Activated CD4-positive, alpha-beta memory T cell treated with anti-CD3 and anti-CD28 coated beads, Interleukin-2, amount 10 ng/mL, durations not matched to agents 7 days and 5 days (primary cell): ENCODE measurements at places on chromosomes 5 and 9.

GRCh38 chr5:135289651-135290050, 109.4 kb downstream of the MACROH2A1 start:
- H3K4me3 ChIP-seq, result no peak overlapping the region
- no peak for DNase-seq
- no peak overlapping the region for H3K27ac ChIP-seq
- H3K4me1 ChIP-seq, result no peaks in the 10 kb centered on the region
- no peaks in the 10 kb centered on the region for H3K36me3 ChIP-seq

DNA sequence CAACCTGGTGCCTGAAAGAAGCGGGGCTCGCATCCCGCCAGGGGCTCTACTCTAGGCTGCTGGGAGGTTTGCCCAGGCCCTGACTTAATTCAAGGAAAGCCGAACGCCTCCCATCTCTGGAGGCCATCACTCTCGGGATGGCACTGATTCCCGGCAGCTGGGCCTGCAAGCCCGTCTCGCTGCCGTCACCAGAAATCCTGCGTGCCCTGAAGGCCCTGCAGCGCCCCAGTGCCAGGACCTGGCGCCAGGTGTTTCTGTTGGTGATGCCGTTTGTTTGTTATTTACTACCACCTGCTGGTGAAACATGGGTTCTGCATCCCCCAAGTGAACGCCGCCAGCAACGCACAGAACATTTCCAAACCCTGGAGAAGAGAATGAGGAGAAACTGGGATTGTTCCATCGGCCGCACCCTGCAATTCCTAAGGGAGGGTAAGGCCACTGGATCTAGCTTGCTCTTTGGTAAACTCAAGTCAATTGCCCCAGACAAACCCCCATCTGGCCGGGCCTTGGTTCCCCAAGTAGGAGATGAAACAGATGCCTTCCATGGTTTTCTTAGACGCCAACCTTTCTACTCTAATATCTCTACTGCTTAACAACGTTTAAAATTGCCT, 77.9 kb downstream of the AK8 start:
- no peaks in the 10 kb centered on the region for H3K36me3 ChIP-seq
- H3K4me1 ChIP-seq, result peaks cover 18% of the 10 kb centered on the region
- H3K4me3 ChIP-seq, result no peak overlapping the region
- H3K27me3 ChIP-seq, result peaks cover 36% of the 10 kb centered on the region
- DNase-seq, result peak; percentile 70
- H3K27ac ChIP-seq, result peak overlapping the region; percentile 24

GRCh38 chr9:14906644-14907359, 3.4 kb downstream of the FREM1 start:
- no peaks in the 10 kb centered on the region for H3K36me3 ChIP-seq
- no peaks in the 10 kb centered on the region for H3K27me3 ChIP-seq
- DNase-seq, result no peak

- H3K4me3 ChIP-seq, result no peak overlapping the region
- no peak overlapping the region for H3K27ac ChIP-seq
- H3K36me3 ChIP-seq, result no peaks in the 10 kb centered on the region
- H3K27me3 ChIP-seq, result peaks cover 27% of the 10 kb centered on the region
- DNase-seq, result peak; percentile 9
Observed at GRCh38 chr9:89815061-89815902, 210.5 kb downstream of the GADD45G start.

- H3K4me3 ChIP-seq, result no peak overlapping the region
- H3K4me1 ChIP-seq, result peaks cover 42% of the 10 kb centered on the region
- H3K27me3 ChIP-seq, result no peaks in the 10 kb centered on the region
- H3K36me3 ChIP-seq, result peaks cover 76% of the 10 kb centered on the region
- DNase-seq, result no peak
Observed at GRCh38 chr5:180792965-180793287, 9.7 kb downstream of the MGAT1 start.

- no peak overlapping the region for H3K27ac ChIP-seq
- H3K4me1 ChIP-seq, result peaks cover 60% of the 10 kb centered on the region
- peaks cover 3% of the 10 kb centered on the region for H3K27me3 ChIP-seq
- H3K4me3 ChIP-seq, result no peak overlapping the region
- H3K36me3 ChIP-seq, result peaks cover 5% of the 10 kb centered on the region
- no peak for DNase-seq
Observed at GRCh38 chr5:54990841-54991258, 5.5 kb upstream of the ESM1 start.

DNA sequence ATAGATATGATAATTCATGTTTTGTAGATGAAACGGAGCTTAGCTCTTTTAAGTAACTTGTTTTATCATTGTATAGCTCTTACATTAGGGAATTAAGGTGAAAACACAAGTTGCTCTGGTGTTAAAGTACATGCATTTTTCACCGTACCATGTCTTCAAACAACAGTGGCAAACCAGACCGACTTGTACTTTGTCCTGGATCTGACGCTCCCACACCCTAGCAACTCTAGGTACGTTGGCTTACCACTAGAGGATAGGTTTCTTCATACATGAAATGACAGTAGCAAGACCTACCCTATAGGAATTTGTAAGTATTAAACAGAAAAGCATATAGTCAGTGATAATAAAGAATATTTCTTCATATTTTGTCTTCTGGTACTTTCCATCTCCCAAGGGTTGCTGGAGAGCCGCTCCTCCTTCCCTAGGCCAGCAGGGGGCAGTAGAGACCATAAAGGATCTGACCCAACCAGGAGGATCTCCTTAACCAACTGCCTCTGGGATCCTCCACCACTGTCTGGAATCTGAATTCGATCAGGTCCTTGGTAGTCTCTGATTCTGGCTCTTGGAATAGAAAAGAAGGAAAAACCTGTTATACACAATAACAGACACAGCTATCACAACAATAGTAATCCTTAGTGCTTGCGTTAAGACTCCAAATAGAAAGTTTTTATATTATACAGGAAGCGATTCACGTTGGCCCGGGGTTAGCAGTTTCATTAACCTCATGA, 136.7 kb downstream of the CAVIN4 start:
- no peaks in the 10 kb centered on the region for H3K4me1 ChIP-seq
- no peak overlapping the region for H3K4me3 ChIP-seq
- DNase-seq, result peak; percentile 54
- no peak overlapping the region for H3K27ac ChIP-seq

- no peaks in the 10 kb centered on the region for H3K27me3 ChIP-seq
- peaks cover 14% of the 10 kb centered on the region for H3K4me1 ChIP-seq
- H3K36me3 ChIP-seq, result peaks cover 26% of the 10 kb centered on the region
- DNase-seq, result no peak
- no peak overlapping the region for H3K27ac ChIP-seq
Observed at GRCh38 chr9:33372900-33373299, 29.5 kb downstream of the AQP7 start.

- H3K36me3 ChIP-seq, result no peaks in the 10 kb centered on the region
- peak; percentile 47 for DNase-seq
- no peak overlapping the region for H3K27ac ChIP-seq
- peaks cover 4% of the 10 kb centered on the region for H3K4me1 ChIP-seq
- no peaks in the 10 kb centered on the region for H3K27me3 ChIP-seq
- H3K4me3 ChIP-seq, result no peak overlapping the region
Observed at GRCh38 chr9:37390759-37391158, 31.7 kb upstream of the GRHPR start.

DNA sequence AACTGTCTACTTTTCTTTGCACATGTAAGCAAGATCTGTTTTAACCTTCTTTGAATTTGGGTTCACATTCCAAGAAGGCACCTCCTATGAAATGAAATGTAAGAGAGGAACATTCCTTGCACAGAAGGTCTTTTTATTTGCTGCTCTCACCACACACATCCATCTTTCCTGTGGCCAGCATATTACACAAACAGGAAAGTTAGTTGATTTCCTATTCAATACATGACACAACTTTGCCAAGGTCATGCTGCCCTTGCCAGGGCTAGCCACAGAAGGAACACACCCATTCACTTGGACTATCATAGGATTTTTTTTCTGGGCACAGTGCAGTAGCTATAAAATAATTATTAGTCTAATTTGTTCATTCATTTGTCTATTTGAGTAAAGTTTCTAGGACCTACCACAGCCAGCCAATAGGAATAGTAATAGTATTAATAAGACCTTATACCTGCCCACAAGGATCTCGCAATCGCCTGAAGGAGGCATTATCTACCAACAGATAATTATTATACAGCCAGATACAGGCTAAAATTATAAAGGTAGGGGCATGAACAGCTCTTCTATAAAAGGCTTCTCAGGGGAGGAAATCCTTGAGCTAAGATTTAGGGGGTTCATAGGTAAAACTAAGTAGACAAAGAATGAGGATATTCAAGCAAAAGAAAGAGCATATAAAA, 78.1 kb upstream of the NREP start:
- no peaks in the 10 kb centered on the region for H3K27me3 ChIP-seq
- no peak overlapping the region for H3K4me3 ChIP-seq
- DNase-seq, result no peak
- H3K4me1 ChIP-seq, result no peaks in the 10 kb centered on the region
- no peak overlapping the region for H3K27ac ChIP-seq

DNA sequence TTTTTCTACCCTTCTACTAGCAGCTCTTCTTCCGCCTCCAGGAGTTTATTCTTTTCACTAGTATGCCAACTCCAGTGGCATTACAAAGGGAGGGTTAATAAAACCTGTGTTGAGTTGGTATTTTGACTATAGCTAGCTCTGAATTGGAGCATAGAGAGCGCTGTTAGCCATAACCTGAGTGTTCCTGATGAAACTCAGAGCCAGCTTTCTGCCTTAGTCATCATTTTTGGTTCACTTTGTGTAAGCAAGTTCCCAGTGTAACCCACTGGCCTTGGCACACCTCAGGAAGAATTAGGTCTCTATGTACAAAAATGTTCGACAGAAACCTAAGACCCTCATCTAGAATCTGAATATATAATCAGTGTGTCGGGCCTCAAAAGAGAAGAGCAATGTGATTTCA, 238.9 kb downstream of the NR3C1 start:
- no peaks in the 10 kb centered on the region for H3K4me1 ChIP-seq
- no peak overlapping the region for H3K27ac ChIP-seq
- DNase-seq, result no peak
- no peak overlapping the region for H3K4me3 ChIP-seq
- H3K36me3 ChIP-seq, result no peaks in the 10 kb centered on the region

DNA sequence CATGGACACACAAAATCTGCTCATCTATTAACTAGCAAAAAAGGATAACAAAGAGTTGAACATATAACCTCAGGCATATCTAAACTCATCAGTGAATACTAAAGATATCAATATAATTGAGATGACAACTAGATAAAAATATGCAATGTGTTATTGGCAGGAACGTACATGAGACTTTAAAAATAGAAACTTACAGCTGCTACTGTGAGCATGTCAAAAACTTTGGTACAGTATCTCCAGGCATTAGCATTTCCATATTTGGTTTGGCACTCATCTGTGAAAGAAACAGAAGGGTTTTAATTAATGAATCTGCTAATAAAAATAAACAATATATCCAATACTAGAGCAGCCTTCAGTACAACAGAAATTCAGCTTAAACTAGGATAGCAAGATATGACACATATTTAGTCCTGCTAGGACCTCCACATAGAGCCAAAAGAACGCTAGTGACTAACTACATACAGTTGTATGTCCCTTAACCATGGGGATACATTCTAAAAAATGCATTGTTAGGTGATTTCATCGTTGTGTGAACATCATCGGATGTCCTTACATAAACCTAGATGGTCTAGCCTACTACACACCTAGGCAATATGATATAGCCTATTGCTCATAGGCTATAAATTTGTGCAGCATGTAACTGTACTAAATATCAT, 10.5 kb upstream of the SCAI start:
- H3K27me3 ChIP-seq, result no peaks in the 10 kb centered on the region
- peaks cover 6% of the 10 kb centered on the region for H3K4me1 ChIP-seq
- peaks cover 41% of the 10 kb centered on the region for H3K36me3 ChIP-seq
- H3K27ac ChIP-seq, result no peak overlapping the region

GRCh38 chr9:9961934-9962333, 650.9 kb downstream of the PTPRD start:
- H3K27me3 ChIP-seq, result no peaks in the 10 kb centered on the region
- no peaks in the 10 kb centered on the region for H3K36me3 ChIP-seq
- no peak overlapping the region for H3K4me3 ChIP-seq

DNA sequence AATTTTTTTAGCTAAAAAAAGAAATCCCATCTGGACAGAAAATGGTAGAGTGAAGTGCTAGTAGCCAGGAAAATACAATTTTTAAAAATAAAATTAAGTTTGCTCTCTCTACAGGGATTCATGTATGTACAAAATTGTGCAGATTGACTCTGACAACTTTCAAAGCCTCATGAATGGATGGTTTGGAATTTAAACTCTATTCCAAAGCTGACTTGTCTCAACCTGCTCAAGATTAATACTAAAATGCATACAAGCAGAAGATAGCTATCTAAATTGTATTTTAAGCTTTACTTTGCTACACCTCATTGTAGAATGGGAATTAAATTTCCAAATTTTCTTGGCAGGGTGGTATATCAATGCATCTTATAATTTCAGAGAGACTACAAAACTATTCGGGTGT, 257.6 kb downstream of the RFX3 start:
- no peaks in the 10 kb centered on the region for H3K4me1 ChIP-seq
- peaks cover 17% of the 10 kb centered on the region for H3K36me3 ChIP-seq
- no peak overlapping the region for H3K4me3 ChIP-seq
- H3K27ac ChIP-seq, result no peak overlapping the region

GRCh38 chr9:14452539-14452938, 138.6 kb upstream of the NFIB start:
- no peaks in the 10 kb centered on the region for H3K36me3 ChIP-seq
- H3K4me3 ChIP-seq, result no peak overlapping the region
- DNase-seq, result no peak
- H3K27ac ChIP-seq, result no peak overlapping the region
- no peaks in the 10 kb centered on the region for H3K4me1 ChIP-seq

GRCh38 chr9:135478829-135479468, 633 bp upstream of the PPP1R26 start:
- peaks cover 51% of the 10 kb centered on the region for H3K27me3 ChIP-seq
- H3K27ac ChIP-seq, result no peak overlapping the region
- no peak for DNase-seq
- H3K4me1 ChIP-seq, result peaks cover 9% of the 10 kb centered on the region
- H3K4me3 ChIP-seq, result peak overlapping the region; percentile 74

DNA sequence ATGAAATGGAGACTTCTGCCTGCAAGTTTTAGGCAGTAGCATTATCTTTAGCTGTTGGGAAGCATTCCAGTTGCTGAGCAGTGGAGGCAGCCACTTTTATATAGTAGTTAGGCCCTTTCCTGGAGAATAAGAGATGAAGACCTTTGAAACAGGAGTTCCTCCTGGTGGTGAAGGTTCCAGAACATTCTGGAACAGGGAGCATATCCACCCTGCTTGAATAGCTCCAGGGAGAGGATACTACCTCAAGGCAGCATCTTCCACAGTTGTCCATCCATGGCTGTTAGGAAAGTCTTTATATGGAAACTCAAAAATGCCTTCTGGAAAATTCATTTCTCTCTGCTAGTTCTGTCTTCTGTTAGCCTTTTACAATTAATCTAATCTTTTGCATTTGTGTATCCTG, 3.0 kb downstream of the ASPN start:
- H3K4me3 ChIP-seq, result no peak overlapping the region
- no peak for DNase-seq
- no peaks in the 10 kb centered on the region for H3K36me3 ChIP-seq
- H3K27ac ChIP-seq, result no peak overlapping the region
